ENCODE measurements at places on chromosomes 2 and 18.

- no peak for DNase-seq
Observed at GRCh38 chr2:109171444-109172334, 42.7 kb downstream of the SH3RF3 start.

GRCh38 chr2:25697559-25698341 lies 24.4 kb upstream of the DTNB start:
- no peak for DNase-seq

- no peak for DNase-seq
Observed at GRCh38 chr2:10868465-10869314, 43.0 kb upstream of the KCNF1 start.

DNA sequence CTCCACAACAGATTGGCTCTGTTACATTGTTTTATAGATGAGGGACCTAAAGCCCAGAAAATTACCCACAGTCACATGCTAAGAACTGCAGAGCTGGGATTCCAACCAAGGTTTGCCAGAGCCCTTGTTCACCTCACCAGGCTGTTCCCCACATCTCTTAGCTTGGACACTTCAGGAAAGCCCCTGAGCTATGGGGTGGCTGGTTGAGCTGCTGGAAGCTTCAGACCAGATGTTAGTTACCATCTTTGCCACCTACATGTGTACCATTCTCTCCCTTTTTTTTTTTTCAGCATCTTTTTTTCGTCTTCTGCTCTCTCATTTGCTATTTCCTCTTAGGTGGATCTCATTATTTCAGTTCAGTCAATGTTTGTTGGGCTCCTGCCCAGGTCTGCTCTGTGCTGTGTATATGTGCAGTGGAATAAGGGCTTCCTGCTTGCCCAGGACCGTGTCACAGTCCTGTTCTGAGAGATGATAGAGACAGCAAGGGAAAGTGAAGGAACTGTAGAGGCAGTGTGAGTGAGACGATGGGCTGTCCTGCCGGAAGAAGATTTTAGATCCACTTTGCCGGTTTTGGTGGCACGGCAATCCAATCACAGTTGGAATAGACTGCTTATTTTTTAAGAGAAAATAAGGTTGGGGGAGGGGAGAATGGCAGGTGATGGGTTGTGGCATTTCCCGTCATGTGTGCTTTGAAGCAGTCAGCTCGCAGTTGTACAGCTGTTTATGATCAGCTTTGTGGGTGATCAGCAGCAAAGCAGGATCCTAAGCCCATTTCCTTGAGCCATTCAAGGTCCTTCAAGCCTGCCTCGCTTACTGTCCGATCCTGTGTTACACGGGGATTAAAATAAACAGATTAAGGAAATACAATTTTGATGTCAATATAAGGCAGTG lies 152.6 kb downstream of the RTN4 start:
- no peak for DNase-seq

DNA sequence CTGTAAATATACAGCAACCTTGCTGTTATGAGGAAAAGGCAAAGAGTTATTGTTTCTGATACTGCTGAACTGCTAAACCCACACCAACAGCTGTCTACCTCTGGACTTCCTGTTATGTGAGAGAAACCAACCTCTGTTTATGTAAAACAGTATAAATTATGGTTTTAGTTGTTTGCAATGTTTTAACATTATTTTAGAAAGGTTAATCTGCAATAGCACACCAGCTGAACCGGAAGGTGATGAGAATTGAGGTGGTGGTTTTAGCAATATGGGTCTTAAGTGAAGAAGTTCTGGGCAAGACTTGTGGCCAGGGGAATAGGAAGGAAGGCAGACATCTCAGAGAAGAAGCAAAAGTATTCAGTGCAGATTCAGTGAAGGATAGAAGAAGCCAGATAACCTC lies 237.8 kb downstream of the PLCL1 start:
- no peak for DNase-seq

DNA sequence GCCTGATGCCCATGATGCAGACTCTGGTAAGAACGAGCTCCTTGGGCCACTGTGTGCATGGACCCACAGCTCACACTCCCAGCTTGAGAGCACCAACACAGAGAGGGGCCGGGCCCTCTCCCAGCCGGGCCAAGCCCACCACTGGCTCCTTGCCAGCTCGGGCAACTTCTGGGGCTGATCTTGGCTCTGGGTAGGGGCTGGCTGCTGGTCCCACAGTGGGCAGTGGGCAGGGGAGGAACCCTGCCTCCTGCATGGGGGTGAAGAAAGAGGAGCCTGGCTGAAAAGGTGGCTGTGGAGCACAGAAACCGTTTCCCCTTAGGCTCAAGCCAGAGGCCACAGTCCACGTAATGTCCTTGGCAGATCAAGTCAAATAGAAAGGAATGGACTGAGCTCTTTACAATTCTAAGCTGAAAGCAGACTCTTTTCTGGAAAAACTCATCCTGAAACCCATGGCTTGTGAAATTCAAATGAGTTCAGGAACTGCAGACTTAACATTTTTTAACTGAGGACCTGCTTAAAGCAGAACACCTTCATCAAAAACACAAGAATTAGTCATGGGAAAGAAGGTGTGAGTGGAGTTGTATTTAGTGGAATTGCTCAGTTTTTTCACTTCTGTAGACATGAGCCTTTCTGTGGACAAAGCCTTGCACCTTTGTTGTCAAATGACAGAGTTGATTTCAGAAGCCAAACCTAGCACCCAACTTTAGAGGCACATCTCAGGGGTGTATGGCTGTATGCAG lies 104.9 kb downstream of the STPG4 start:
- DNase-seq, result no peak

DNA sequence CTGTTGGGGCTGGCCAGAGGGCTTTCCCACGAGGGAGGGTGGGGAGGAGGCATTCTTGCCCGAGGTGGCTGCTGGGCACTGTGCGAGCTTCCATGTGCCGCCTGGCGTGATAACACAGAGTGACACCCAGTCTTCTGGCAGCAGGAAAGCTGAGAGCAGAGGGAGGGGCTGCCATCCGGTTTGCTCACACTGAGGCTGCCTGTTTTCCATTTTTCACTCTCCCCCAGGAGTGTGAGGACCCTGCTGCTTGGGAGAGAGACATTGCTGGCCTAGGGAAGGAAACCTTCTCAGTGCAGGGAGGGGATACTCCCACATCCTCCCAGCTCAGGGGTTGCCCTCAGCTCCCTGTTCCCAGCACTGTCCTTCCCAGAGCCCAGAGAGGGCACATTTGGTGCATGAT lies 73.1 kb downstream of the INHBB start:
- DNase-seq, result no peak

- DNase-seq, result no peak
Observed at GRCh38 chr18:48116873-48117630, 186.6 kb upstream of the SMAD2 start.

DNA sequence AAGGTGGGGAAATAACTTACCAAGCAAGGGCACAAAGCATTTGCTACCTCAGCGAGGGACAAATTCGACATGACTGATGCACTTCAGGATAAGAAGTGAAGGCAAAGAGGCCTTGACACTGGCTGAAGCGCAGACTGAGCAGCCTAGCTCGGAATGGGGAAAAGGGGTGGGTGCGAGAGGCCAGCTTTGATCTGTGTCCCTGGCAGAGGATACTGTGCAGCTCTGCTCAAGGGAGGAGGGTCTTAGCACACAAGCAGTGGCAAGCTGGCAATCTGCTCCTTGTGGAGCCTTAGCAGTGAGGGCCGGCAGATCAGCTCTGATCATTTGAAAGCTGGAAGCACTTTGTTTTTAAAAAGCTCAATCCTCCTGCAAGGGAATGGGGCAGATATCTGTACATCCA lies 222.3 kb downstream of the ZBTB7C start:
- DNase-seq, result no peak

DNA sequence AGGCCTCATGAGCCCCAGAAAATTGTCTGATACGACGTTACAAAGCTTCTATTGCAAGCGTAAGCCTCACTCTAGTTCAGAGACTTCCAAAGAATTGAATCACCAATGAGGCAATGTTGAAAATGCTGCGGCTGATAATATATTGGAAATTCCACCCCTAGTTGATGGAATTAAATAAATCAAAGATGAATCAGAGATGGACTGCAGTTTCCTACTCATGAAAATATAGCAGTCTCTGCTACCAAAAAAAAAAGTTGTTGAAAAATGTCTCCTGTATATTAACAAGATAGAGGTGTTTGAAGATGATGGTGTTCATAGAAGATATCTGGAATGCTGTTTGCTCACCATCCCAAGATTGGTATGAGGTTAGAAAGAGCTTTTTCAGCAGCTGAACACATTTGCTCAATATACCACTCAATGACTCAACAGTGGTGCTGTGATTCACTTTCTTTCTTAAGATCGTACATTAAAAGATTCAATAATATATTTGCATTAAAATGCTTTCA lies 99.8 kb upstream of the ARHGAP28 start:
- DNase-seq, result no peak

DNA sequence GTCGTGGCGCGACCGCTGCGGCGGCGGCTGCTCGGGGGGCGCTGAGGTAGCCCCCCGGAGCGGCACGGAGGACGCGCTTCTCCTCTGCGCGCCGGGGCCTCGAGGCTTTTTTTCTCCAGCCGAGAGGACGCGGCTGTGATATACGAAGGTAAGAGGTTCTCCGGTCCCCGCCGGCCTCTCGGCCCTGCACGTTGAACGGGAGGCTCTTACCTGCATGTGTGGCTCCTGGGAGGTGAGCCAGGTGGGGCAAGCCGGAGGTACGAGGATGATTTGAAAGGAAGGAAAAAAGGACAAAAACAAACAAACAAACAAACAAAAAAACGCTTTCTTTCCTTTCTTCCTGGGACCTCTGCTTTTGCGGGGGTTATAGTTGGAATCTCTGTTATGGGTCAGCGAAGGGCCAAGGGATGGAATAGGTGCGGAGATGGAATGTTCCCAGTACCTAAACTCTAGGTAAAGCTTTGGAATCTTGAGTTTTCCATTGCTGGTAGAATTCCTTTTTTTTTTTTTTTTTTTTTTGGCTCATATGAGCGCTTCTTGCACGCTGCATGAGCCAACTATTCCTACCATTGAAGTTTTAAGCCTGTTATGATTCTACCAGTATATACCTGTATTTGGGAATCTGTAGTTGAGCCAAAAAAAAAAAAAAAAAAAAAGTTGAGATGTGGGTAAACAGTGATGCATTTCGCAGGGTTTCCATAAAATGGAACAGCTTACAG lies 674 bp downstream of the PTPN4 start:
- DNase-seq, result no peak

DNA sequence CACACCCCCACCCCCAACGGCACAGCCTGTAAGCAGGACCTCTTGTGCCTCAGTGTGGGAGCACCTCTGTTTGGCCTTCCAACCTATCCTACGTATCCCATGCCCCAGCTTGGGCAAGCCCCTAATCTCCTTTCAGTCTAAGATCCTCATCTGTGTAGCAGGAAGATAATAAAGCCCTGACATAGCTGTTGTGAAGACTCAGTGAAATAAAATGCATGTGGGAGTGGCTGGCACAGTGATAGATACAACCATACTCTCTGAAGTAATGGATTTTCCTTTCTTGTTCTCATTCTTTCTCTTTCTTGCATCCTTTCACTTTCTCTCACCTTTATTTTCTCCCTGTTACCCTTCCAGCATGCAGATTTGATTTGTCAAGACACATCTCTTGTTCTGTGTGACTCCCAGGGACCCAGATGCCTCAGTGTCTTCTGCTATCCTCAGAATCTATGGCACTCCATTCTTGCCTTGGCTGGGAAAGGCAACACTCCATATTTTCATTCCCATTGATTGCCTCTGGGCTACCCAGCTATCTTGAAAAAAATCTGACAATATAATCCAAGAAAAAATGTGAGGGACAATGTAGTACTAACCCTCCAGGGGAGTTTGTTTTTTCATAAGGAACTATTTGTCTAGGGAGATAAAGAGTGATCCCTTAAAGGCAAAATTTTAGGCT lies 207.2 kb upstream of the SETBP1 start:
- no peak for DNase-seq

GRCh38 chr18:22180722-22181121 lies 11.3 kb downstream of the GATA6 start:
- no peak for DNase-seq

DNA sequence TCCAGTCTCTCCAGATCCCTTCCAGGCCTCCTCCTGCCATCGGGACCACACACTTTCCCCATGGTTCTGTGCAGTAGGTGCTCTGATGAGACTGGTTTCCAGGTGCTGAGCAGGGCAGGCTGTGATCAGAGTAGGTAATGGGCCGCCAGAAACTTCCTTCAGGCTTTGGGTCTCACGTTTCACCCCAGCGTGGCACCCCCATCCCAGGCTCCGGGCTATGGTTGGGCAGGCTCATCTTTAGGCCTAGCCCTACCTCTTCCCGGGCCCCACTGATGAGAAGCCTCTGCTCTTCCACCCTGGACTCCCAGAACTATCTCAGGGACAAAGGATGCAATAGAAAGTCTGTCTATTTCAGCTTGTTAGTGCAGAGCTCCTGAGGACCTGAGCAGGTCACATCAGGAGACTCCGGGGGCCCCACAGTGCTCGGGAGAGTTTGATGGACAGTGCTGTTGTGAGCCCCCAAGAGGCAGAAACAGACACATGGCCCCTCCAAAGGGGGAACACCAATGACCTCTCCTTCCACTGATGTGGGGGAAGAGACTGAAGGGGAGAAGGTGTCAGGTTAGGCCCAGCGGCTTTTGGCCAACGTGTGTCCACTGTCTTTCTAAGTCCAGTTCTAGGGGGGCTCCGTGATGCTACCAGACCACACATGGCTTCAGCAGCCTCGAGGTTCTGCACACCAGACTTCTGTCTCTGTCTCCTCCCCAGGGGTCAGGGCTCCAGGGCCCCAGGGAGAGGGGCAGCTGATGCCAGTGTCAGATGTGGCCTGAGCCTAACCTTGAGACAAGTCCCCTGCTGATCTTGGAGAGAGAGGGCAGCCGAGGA lies 5.8 kb upstream of the PROM2 start:
- no peak for DNase-seq

DNA sequence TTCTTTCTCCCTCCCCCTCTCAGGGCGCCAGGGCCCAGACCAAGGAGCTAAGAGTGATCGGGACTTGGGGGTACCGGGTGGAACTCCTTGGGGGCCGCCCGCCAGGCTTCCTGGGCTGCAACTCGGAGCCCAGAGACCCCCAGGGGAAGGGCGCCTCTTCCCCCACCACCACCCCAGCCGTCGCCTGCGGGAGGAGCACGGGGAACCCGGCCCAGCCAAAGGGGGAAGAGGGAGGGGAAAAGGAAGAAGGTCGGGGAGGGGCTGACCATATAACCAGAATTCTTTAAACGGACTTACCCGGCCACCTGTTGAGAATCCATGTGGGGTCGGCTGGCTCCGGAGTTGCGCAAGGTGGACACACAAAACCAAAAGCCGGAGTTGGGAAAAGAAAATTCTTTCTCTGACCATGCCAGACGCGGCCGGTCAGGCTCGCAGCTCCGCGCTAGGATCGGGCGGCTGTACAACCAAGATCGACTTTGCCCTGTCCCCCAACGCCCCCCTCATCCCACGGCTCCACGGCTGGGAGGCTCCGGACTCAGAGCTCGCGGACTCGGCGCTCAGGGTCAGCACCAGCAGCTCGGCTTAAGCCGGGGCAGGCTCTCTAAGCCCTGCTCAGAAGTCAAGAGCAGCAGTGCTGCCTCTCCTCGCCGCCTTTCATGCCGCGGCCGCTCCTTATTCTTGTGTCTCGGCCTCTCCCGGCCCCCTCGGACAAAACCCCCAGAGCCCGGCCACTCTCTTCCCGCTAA lies 6.3 kb upstream of the SIX3 start:
- DNase-seq, result no peak

GRCh38 chr18:12013186-12013916 lies 32.0 kb downstream of the IMPA2 start:
- DNase-seq, result no peak

- DNase-seq, result no peak
Observed at GRCh38 chr2:218332920-218333645, 23.6 kb upstream of the CATIP start.

GRCh38 chr2:150075831-150076230 lies 411.6 kb downstream of the RND3 start:
- DNase-seq, result no peak

Data from stimulated activated CD8-positive, alpha-beta memory T cell treated with anti-CD3 and anti-CD28 coated beads, Interleukin-15, amount 100 ng/mL, for 24 hours (primary cell).